ENCODE measurements at places on chromosomes 12 and 14. TPM values are rescaled to one million over a fixed set of nuclear protein-coding genes. Genes with fewer than 3 reads are reported as not detected.

DNA sequence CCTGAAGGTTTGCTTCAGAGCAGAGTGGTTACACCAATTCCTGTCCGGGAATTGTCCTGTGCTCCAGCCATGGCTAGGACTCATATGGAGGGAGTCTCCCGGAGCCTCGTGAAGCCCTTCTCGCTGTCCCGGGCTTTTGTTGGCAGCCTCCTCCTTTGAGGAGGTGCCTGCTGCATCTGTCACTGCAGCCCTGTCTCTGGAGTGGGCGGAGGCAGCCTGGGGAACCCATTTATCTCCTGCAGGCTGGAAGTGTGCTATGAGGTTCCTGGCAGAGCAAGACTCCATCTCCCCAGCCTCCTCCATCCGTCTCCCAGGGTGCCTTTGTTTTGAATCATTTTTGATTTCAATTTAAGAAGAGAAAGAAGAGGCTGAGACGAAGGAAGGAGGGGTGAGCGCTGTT, 355.3 kb downstream of the GLT1D1 start:
- no peak overlapping the region for H3K27ac ChIP-seq
- H3K4me3 ChIP-seq, result no peak overlapping the region
- H3K36me3 ChIP-seq, result peaks cover 18% of the 10 kb centered on the region
- no peaks in the 10 kb centered on the region for H3K27me3 ChIP-seq
- H3K4me1 ChIP-seq, result peaks cover 34% of the 10 kb centered on the region

GRCh38 chr12:67881565-67881964, 107.7 kb upstream of the IFNG-AS1 start:
- H3K36me3 ChIP-seq, result peaks cover 5% of the 10 kb centered on the region
- no peaks in the 10 kb centered on the region for H3K27me3 ChIP-seq
- no peak overlapping the region for H3K27ac ChIP-seq
- DNase-seq, result no peak
- H3K4me1 ChIP-seq, result peaks cover 32% of the 10 kb centered on the region
- H3K4me3 ChIP-seq, result no peak overlapping the region

The AKAP5 gene
- 1.7 TPM for total RNA-seq

GRCh38 chr14:100076606-100077005, 11.4 kb downstream of the EVL start:
- no peak for DNase-seq
- no peaks in the 10 kb centered on the region for H3K27me3 ChIP-seq
- H3K4me1 ChIP-seq, result no peaks in the 10 kb centered on the region
- no peaks in the 10 kb centered on the region for H3K36me3 ChIP-seq
- no peak overlapping the region for H3K4me3 ChIP-seq
- H3K27ac ChIP-seq, result no peak overlapping the region

DNA sequence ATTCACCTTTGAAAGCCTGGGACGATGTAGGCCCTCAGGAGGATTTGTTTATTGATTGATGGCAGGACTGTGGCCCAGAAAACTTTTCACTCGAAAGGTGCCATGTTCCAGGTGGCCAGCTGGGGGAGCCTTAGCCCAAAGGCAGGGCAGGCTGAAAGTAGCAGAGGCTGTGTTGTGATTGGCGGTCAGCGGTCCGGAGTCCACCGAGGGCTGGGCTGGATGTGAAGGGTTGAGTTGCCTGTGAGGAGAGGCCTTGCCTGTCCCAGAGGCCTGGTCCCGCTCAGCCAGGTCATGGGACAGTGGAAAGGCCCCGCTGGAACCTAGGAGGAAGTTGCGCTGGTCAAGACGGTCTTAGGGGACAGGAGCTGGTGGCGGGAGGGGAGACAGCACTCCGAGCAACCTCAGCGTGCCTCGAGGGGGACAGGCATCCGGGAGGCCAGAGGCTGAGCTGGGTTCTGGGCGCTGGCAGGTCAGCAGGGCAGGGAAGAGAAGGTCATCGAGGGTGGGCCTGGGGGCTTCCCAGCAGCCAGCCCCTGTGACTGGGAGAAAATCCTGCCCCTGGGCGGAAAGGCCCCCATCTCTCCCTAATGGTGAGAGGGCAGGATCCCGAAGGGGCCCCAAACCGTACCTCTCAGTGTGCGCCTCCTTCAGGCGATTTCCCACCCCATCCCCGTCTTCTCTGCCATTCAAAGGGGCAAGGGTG, 26.3 kb downstream of the CMA1 start:
- H3K36me3 ChIP-seq, result no peaks in the 10 kb centered on the region
- no peak overlapping the region for H3K27ac ChIP-seq

DNA sequence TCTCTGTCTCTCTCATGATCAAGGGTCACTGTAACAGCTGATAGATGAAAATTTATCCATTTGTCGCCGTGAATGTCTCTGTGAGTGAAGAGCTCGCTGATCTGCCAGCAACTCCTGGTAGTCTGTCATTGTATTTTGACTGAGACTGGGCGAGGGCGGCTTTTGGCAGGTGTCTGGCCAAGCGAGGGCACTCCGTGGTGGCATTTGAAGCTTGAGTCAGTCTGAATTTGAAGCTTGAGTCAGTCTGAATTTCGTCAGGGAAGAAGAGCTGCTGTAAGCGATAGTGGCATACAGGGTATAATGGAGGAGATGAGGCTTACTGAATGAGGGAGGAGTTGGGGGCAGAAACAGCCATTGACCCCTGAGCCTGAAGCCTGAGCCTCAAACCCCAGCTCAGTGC, 56.8 kb upstream of the FAM181A start:
- H3K36me3 ChIP-seq, result no peaks in the 10 kb centered on the region
- DNase-seq, result no peak
- H3K27me3 ChIP-seq, result peaks cover 100% of the 10 kb centered on the region
- no peaks in the 10 kb centered on the region for H3K4me1 ChIP-seq
- H3K27ac ChIP-seq, result no peak overlapping the region

The FGF23 gene
- total RNA-seq, result not detected

DNA sequence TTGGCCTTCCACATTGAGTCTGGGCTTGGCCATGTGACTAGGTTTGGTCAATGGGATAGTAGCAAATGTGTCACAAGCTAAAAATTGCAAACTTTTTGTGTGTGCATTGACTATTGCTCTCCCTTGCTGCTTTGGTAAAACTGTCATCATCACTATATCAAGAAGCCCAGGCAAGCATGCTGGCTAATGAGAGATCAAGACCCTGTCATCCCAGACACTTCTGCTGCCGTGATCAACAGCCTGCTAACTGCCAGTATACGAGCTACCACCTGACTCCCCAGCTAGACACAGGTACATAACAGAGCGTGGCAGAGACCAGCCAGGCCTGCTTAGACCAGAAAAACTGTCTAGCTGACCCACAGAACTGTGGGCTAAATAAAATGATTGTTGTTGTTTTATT, 456.7 kb upstream of the DCN start:
- no peaks in the 10 kb centered on the region for H3K36me3 ChIP-seq
- H3K4me1 ChIP-seq, result no peaks in the 10 kb centered on the region
- H3K27ac ChIP-seq, result no peak overlapping the region
- no peak for DNase-seq
- no peaks in the 10 kb centered on the region for H3K27me3 ChIP-seq

The POC1B gene
- total RNA-seq, result 36.2 TPM

The SMCO2 gene
- total RNA-seq, result 2.5 TPM

- DNase-seq, result no peak
- peaks cover 14% of the 10 kb centered on the region for H3K27me3 ChIP-seq
- H3K27ac ChIP-seq, result no peak overlapping the region
- no peaks in the 10 kb centered on the region for H3K4me1 ChIP-seq
- H3K36me3 ChIP-seq, result no peaks in the 10 kb centered on the region
Observed at GRCh38 chr12:123576611-123577010, 7.7 kb upstream of the TMED2 start.

The PPP1R1A gene
- not detected for total RNA-seq
